NCI-H1930 (cell line): ENCODE measurements at places on chromosomes 1 and 21.

GRCh38 chr21:14744368-14744767 lies 198.3 kb upstream of the SAMSN1 start:
- DNase-seq, result no peak

- DNase-seq, result no peak
These were observed 47.2 kb downstream of the MORN1 start for GRCh38 chr1:2344121-2344681.

DNA sequence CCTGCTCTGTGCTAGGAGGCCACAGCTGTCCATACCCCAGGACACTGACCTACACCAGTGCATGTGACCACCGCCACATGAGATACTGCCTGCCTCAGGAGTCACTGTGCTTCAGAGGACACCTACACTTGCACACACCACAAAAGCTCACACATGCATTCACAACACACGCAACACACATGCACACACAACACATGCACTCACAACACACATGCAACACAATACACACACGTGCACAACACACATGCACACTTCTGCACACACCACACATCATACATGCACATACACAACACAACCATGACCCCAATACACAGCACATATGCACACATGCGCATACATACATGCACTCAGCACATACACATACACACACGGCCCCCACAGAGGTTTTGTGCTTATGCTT lies 28.7 kb upstream of the BACE2 start:
- DNase-seq, result no peak

DNA sequence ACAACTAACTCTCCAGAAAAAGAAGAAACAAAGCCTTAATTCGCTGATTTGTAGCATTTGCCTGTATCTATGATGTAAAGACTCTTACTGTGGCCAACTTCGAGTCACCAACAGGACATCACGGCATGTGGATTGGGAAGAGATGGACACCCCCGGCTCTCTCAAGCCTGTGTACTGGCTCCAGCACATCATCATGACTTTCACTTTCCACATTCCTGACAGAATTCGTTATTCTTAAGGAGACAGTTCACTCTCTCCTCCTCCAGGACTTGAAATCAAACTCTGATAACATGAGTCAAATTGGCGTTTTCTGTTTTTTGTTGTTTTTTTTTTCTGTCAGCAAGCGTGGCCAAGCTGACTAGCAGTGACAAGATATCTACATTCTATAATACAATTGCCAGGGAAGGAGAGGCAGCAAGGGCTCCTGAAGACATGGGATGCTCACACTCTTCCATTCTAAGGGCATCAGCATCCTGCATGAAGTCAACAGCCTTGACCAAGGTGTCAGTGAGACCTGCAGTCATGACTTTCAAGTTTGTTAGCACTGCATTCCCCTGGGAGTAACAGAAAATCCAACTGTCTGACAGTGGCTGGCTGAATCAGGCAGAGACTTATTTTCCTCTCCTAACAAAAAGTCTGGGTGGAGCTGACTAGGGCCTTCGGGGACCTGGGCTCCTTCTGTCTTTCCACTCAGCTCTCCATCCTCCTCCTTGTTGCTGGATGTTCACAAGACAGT lies 13.3 kb upstream of the TRAF3IP3 start:
- DNase-seq, result no peak

DNA sequence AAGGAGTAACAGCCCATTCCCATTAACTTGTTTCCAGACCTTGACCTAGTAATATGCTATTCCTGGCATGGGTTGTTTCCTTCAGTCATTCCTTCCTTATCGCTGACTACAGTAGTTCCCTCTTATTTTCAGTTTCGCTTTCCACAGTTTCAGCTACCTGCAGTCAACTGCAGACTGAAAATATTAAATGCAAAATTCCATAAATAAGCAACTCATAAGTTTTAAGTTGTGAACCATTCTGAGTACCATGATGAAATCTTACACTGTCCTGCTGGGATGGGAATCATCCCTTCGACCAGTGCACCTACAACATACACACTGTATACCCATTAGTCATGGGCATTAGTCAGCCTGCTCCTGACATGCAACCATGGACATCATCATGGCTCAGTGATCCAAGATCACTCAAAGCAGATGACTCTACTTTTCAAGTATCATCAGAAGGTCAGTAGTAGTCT lies 66.7 kb downstream of the CCDC30 start:
- no peak for DNase-seq
